ENCODE measurements at places on chromosomes 3 and 15.

DNA sequence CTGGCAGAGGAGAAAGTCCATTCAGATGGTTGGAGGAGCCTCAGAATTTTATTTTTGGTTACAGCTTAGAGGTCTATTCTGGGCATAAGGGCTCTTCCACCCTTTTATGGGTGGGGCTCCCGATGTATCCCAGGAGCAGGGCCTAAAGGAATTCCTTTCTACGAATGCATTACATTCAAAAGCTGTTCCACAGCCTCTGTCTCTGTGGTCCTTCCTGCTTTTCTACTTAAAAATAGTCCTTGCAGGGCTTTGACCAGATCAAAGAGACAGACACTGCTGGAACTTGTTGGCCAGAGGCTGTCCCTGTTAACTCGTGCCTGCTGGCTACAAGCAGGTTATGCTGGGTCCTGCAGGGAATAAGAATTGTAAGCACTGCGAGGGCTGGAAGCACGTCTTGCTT, 14.4 kb upstream of the NOX5 start:
- DNase-seq = no peak

GRCh38 chr3:156681002-156681401, 6.6 kb downstream of the TIPARP start:
- peak; percentile 75 for DNase-seq

GRCh38 chr3:197520311-197521276, 35.2 kb downstream of the BDH1 start:
- DNase-seq = no peak

DNA sequence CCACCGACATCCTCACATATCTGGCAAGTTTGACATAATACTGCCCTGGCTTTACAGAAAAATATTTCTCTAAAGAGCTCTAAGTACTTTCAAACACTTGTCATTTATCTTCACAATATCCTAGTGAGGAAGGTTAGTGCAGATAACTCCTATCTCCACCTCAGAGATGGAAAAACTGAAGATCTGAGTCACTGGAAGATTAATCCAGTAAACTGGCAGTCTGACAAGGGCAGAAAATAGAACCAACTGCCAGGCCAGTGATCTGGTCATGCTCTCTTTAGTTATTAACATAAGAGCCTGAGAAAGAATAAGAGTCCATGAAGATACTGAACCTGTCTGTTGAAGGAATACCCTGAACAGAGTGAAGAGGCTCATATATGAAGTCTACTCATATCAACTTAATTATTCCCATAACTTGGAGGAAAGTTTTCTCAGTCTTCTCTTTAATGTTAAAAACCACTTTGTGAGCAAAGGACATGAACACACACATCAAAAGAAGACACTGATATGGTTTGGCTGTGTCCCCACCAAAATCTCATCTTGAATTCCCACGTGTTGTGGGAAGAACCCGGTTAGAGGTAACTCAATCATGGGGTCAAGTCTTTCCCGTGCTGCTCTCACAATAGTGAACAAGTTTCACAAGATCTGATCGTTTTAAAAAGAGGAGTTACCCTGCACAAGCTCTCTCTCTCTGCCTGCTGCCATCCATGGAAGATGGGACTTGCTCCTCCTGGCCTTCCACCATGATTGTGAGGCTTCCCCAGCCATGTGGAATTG, 61.4 kb downstream of the GOLIM4 start:
- peak; percentile 15 for DNase-seq

DNA sequence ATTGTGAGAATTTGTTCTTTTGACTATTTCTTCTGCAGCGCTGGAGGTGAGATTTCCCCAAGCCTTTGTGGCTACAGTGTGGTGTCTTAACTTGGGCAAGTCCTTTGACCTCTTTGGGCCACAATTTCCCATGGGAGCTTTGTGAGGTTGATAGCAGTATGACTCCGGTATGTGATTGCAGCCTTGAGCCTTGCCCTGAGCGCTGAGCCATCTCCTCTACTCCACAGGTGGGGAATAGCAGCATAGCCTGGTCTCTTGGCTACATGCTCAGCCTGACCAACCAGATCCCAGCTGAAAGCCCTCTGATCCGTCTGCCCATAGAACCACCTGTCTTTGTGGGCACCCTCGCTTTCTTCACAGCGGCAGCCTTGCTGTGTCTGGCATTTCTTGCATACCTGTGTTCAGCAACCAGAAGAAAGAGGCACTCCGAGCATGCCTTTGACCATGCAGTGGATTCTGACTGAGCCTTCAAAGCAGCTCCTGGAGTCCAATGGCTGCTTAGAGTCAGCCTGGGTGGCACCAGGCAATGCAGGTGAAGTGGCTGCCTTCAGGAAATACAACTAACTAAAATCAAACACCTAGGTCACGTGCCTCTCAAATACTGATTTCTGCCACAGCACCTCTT, 30.0 kb upstream of the RPL14 start:
- DNase-seq = no peak

DNA sequence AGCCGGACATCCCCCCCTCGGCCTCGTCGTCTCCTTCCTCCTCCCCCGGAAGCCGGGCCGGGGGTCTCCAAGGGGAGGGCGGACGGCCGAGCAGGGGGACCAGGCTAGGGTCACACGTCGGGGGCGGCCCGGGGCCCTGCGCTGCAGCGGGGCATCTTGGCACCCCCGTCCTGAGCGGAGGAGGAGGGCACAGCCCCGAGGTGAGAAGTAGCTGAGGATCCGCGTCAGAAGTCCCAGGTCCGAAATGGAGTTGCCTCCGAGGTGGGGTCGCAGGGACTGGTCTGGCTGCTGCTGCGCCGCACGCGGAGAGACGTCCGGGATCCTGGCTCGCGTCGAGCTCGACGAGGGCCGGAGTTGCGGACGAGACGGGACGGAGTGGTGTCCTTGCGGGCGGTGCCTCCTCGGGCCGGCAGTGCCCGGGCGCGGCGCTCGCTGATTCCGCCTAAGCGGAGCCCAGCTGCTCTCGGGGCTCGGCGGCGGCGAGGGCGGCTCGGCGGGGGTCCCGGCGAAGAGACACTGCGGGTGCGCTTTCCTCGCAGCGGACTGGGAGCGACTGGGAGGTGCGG, at the start of gene ADCY5:
TSS of gene ADCY5 (minus strand) at position 555 of the 566 bp plus-strand sequence. CDS start at position 10, 545 bp downstream.
- no peak for DNase-seq

- DNase-seq = no peak
Measured at GRCh38 chr3:30426293-30426993, 180.0 kb upstream of the TGFBR2 start.

DNA sequence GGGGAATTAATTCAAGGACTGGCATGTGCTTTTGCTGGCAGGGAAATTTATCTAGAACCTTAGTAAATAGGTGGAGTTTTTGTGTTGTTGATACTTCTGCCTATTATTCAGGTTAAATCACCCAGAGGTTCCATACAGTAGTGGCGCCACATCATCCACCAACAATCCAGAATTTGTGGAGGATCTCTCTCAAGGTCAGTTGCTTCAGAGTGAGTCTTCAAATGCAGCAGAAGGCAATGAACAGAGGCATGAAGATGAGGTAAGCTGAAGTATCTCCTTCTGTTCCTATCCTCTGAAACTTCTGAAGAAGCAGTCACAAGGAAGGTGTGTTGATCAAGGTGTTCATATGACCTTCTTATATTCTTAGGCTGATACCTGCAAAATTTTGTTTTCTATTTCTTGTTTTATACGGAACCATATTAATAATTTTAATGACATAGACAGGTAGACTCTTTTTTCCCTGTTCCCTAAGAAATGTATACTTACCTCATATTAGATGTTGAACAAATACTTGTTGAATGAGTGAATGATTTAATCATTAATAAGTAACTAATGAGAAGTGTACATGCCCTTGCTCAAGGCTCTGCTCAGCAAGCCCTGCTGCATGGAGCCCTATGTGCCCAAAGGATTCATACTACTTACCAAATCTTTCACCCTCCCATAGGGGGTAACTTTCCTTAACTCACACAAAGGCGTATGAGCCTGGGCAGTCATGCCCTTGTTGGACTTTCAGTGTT, 43.6 kb downstream of the HMG20A start:
- DNase-seq = no peak

DNA sequence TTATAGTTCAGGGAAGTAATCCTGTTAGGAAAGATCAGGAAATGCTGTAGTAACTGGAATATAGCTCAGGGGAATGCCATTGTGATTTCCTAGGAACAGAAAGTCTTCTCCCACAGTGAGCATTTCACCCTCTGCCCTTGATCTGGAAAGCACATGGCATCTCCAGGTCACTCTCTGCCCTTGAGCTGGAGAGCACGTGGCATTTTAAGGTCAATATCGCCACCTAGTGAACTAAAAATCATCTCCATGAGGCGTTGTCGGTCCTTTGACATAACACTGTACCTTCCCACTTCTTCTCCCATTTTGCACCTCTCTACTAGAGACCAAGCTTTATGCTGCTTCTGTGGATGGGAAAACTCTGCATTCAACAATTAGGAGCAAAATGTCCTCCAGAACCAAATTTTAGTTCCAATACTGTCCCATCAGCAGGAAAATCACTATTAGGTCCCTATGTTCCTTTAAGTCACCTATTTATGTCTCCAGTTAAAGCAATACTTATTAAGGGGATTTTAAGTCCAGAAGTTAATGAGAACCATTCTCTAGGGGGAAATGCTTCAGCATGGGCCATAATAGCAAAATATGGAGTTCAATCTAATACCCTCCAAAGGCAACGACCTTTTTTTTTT, 54.7 kb upstream of the GK5 start:
- DNase-seq = peak; percentile 53

GRCh38 chr3:129611812-129612533, 5.5 kb upstream of the PLXND1 start:
- DNase-seq = no peak

DNA sequence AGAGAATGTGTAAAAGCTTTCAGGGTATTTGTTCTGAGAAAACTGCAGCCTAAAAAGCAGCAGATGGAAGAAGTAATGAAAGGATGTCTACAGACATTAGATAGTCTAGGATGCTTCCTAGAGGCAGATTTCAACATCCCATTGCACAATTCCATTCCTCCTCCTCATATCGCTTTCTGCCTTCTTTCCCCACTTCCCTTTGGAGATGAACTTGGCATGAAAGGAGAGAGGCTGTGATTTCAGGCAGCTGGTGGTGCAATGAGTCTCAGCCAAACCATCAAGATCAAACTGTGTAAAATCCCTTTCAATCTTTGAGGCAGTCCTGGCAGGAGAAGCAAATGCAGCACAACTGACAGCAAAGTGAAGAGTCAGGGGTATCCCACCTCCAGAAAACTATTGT, 438.7 kb upstream of the KCNMB2 start:
- DNase-seq = peak; percentile 87

- DNase-seq = no peak
Measured at GRCh38 chr15:56806148-56806536, 72.8 kb upstream of the ZNF280D start.

DNA sequence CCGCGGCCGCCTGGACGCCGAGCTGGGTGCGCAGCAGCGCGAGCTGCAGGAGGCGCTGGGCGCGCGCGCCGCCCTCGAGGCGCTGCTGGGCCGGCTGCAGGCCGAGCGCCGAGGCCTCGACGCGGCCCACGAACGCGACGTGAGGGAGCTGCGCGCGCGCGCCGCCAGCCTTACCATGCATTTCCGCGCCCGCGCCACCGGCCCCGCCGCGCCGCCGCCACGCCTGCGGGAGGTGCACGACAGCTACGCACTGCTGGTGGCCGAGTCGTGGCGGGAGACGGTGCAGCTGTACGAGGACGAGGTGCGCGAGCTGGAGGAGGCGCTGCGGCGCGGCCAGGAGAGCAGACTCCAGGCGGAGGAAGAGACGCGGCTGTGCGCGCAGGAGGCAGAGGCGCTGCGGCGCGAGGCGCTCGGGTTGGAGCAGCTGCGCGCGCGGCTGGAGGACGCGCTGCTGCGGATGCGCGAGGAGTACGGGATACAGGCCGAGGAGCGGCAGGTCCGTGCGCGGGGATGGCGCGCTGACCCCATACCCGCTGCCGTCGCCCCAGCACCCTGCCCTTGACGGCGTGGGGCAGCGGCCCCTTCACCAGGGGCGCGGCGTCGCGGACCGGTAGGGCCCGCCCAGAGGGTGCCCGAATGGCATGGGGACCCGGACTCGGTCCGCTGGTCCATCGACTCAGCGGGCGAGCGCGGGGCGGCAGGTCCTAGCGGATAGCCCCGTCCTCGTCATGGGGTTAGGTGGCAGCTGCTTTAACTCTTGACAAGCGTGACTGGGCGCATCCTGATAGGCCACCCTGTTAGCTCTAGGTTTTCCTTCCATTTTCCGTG, 848 bp downstream of the SYNM start:
- DNase-seq = peak; percentile 38

DNA sequence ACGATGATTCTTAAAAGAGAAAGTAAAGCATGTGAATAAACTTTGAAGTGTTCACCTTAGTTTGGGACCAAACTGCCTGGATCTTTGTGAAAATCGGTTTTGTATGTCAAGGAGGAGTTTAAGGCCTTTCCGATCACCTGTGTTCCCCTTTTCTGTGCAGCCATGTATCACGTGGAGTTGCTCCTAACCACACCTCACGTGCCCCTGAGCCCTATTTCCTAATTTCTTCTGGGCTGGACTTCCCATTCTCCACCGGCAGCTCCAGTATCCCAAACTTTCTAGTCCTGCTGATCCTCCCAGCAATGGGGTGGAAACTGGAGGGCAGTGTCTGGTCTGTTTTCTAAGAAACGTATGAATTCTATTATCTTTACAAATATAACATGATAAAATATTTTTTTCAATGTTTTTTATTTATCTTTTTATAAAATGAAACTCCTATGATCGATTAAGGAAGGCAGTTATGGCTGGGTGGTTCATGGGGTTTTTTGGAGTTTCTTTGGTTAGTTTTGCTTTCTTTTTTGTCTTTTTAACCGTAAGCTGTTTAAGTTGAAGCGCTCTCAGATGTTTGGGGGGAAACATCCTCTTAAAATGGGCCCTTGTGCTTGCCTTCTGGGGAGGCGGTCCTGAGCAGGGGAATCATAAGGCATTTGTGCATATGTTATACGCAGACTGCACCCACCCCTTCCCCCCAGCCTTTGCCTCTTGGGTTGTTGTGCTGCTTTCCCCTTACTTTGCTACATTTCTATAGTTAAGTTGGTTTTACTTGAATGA, 43.6 kb upstream of the WWTR1 start:
- no peak for DNase-seq

- no peak for DNase-seq
Measured at GRCh38 chr15:90225504-90226234, 8.1 kb downstream of the CIB1 start.

DNA sequence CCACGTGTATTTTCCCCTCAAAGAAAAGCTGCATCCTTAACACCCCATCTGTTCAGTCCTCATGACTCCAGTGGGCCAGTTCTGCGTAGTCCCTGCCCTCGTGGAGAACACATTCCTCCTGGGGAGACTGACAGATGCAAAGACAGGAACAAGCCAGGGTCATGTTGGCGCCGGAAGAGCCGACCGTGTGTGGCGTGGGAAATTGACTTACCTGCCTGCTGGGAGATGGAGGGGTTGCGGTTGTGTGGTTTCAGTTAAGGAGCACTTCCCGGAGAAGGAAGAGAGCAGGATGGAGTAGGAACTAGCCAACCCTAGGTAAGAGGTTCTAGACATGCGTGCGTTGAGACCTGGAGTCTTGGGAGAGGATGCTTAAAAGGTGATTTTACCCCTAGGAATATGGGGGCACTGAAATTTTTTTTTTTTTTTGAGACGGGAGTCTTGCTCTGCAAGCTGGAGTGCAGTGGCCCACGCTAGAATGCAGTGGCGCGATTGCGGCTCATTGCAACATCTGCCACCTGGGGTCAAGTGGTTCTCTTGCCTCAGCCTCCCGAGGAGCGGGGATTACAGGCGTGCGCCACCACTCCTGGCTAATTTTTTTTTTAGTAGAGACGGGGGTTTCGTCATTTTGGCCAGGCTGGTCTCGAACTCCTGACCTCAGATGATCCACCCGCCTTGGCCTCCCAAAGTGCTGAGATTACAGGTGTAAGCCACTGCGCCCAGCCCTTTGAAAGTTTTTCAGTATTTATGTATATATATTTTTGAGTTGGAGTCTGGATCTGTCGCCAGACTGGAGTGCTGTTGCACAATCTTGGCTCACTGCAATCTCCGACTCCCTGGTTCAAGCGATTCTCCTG, 1.4 kb downstream of the VHL start:
- no peak for DNase-seq
